ENCODE measurements at places on chromosomes 5 and 9. TPM values are rescaled to one million over a fixed set of nuclear protein-coding genes. Genes with fewer than 3 reads are reported as not detected.

DNA sequence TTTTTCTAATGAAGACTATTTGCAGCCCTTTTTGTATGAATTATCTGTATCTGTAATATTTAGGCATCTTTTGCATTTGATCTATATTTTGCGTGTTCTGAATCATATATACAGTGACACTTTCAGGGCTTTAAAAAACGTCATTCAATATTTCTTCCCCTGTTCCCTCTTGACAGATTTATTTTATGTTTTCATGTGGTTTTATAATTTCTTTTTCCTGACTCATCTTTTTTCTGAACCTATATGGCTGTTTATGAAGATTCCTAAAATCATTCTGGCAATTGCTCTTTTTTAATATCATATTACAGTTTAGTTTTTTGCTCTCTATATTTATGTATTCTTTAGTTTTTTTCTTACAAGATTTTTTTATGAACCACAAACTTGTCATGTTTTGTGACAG, 67.6 kb downstream of the SMARCA2 start:
- no peak for DNase-seq

DNA sequence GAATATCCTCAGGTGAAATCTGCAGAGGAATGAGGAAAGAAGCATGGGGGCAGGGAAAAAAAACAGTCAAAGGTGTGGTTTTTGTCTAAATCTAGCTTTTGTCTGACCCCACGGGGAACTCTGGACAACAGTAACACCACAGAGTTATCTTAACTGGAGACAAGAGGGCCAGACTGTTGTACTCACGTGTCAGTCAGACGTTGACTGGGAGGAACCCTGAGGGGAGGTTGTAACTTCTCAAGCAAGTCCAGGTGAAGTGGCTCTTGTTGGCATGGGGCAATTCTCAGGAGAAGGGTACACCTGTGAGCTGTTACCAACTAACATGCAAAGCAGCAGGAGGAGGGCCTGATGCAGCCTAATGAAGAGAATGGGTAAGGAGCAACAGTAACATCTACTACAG, 44.1 kb upstream of the SHISAL2B start:
- no peak for DNase-seq

- no peak for DNase-seq
Observed at GRCh38 chr9:78688796-78689195, 391.9 kb downstream of the PSAT1 start.

GRCh38 chr5:175711031-175711430, 53.2 kb downstream of the HRH2 start:
- DNase-seq: no peak

DNA sequence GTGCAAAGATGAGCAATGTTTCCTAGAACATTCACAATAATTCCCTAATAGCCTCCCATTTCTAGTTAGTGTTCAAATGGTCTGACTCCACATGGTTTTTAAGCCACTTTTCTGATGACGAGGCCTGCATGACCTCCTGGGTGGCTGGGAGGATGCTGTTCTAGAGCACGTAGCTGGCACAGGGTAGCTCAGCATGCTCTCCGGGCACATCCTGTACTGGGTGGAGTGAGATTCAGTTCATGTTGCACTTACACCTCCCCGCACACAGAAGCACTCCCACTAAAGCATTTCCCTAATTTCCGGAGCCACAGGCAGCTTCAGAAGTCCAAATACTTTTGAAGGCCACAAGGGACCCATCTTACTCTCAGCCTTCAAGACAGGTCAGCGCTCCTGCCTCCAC, 159.8 kb upstream of the LHFPL2 start:
- no peak for DNase-seq

Gene UBQLN1
- 109 TPM for total RNA-seq

Gene MYO10
- 31.5 TPM for total RNA-seq

Gene NR2F1
- total RNA-seq: 14.8 TPM
